ENCODE measurements at places on chromosomes 1 and 21.

- no peak for DNase-seq
These were observed 15.4 kb downstream of the TIE1 start for GRCh38 chr1:43315963-43316737.

GRCh38 chr1:24551960-24552571, 3.8 kb upstream of the NCMAP start:
- DNase-seq = no peak

DNA sequence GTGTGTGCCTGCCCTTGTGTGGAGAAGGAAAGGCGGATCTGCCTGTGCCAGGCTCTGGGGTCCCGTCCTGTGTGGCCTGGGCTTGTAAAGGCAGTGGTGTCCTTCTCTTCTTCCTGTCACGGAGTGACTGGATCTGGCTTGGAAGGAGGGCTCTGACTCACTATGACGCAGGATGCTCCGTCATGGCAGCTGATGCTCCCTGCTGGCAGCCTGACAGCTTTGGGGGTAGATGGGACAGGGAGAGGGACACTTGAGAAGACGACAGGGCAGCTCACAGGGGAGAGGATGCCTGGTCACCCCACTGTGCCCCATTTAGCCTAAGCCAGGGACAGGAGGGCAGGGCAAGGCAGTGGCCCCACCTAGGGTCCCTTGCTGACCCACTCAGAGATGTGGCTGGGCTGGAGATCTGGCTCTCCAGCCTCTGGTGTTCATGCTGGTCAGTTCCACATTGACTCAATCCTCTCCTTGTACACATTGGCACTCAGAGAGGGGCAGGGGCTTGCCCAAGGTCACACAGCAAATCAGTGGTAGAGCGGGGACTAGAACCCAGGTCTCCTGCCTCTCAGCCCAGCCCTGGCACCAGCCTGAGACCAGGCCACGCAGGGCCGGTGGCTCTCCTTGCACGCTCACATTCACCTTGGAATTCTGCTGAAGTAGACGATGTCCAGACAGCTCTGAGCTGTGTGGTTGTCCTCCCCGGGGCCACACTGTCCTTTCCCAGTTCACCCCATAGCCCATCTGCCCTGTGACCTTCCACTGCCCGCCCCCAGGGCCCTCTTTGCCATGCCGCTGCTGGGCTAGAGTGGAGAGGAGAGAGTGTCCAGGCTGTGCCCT, 2.8 kb upstream of the FAM131C start:
- DNase-seq = peak; percentile 80

- DNase-seq = no peak
These were observed 53.4 kb downstream of the MIER1 start for GRCh38 chr1:66978201-66978600.

- DNase-seq = no peak
These were observed at the start of gene ALX3 for GRCh38 chr1:110070671-110071242. Gene ALX3 (minus strand): TSS chr1:110070672. CDS start chr1:110070612, 60 bp downstream.

DNA sequence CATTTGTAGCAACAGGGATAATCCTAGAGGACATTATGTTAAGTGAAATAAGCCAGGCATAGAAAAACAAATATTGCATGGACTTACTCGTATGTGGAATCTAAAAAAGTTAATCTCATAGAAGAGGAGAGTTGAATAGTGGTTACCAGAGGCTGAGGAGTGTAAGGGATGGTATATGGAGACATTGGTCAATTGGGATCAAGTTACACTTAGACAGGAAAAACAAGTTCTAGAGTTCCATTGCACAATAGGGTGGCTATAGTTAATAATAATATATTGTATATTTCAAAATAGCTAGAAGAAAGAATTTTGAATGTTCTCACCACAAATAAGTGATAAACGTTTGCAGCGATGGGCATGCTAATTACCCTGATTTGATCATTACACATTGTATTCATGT, 354.6 kb downstream of the SEC16B start:
- DNase-seq = no peak

GRCh38 chr1:177448036-177448615, 277.4 kb downstream of the BRINP2 start:
- no peak for DNase-seq

DNA sequence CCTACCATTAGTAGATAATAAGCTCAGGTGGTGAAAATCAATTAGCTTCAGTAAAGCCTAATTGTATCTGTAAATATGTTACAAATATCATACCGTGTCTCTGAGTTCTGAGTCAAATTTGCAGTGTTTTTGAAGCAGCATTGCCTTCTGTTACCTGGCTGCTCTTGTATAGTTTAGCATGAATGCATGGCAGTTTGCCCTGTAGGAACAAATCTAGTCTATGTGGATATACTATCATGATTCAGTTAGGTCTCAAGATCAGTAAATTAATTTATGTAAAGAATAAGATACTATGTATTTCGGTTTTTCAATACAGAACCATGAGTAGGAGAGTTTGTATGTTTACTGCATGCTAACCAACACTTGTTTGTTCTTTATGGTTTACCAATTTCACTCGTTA, 240.6 kb upstream of the C1orf105 start:
- no peak for DNase-seq

- no peak for DNase-seq
These were observed 55.5 kb downstream of the SLC66A1 start for GRCh38 chr1:19367584-19368041.

DNA sequence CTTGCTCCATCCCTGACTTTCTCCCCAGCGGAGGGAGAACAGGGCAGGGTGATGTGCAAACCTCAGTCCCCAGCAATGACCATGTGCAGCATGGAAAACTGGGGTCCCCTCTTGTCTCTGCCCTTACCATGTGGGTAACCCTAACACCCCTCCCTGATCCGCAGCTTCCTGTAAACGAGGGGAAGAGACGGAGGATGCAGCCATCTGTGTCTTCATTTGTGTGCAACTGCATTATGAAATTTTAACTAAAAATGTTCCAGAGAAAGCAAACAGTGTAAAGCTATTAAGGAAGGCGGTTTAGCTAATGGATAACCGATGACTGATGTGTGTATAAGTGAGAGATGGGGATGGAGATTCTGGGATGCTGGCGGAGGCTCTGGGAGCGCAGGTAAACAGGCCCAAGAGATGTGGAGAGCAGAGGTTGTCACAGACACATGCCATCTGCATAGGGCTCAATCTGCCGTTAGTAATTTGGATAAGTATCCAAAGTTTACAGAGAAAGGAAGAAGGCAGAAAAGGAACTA, 206.6 kb downstream of the DSCAM start:
- DNase-seq = no peak

DNA sequence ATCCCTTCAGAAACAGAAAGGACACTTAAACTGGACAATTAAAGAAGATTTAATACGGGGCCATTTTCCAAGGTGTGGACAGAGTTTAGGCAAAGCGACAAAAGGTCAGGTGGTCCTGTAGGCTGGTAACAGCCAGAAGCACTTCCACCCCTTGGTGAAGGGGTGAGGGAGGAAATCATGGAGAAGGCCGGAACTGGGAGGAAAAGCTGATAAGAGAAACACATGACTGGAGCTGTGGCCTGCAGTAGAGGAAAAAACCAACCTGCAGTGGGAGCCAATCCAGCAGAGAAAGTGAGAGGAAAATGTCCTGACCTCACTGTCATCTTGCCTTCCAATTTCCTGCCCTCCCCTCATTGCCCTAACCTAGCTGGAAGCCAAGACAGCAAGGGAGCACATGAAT, 249.8 kb downstream of the LMO4 start:
- no peak for DNase-seq

DNA sequence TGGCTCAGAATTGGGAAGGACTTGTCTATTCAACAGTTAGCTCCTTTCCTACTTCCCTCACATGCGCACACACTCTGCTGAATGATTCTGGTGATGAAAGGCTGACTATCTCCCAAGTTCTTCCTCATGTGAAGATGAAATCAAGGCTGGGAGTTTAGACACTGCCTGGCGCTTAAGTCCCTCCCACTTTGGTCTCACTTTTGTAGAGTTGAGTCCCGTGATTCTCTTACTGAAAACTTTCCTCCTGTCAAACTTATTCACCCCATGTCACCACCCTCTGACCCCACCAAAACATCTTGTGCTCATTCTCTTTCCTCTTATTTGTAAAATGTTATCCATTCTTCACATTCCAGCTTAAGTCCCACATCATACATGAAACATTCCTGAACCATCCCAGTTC, 8.4 kb upstream of the MRPS6 start:
- no peak for DNase-seq

- no peak for DNase-seq
These were observed 856 bp downstream of the LHX9 start for GRCh38 chr1:197917805-197918651.

- DNase-seq = no peak
These were observed 34.5 kb downstream of the WNT3A start for GRCh38 chr1:228041316-228041715.

- peak; percentile 72 for DNase-seq
These were observed at the start of gene TRNP1 for GRCh38 chr1:26993237-26994019. Gene TRNP1 (plus strand): TSS chr1:26993692. CDS start chr1:26993787, 95 bp downstream.

DNA sequence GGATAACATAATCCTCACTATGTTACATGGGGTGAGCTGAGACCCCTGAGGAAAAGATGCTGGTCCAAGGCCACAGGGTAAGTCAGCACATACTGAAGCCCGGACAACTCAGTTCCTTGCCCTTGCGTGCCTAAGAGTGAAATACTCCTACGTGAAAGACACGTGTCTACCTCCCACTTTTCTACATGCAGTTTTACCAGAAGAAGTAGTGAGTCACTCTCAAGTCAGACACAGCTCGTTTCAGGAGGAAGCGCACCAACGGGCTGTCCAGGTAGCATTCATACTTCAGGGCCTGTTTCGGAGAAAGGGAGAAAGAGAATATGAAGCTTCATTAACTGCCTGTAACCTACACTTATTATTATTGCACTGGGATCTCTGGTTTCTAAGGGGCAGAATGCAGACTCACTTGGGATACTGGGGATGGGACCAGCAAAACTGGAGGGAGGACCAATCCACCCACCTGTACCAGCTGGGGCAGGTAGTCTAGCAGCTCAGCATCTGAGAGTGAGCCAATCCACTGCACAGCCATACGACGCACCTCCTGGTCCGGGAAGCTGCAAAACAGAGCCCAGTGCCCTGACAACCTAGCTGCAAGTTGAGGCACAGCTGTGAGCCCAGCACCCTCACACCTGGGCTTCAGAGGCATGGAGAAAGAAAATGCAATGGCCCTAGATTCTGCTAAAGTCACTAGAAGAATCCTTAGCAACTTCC, 32.4 kb upstream of the PPP1R15B start:
- DNase-seq = no peak

DNA sequence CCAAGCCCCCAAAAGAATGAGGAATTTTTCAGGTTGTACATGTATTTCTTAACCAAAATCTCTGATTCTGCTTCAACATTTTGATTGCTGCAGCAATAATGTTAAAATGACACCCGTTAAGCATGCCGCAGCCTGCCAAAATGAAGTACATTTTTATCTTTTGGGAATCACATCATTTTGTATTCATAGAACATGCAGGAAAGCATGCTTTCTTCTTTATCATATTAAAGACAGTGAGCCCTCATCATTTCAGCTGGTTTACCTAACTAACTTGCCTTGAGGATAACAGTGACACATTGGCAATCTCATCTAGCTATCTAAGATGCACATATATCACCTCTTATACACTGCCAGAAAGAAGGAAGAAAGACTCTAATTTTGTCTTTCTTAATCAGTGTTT, 299.2 kb downstream of the LTN1 start:
- no peak for DNase-seq

GRCh38 chr1:64171797-64172281, 31.6 kb upstream of the UBE2U start:
- DNase-seq = no peak

GRCh38 chr1:246210756-246211155, 296.3 kb downstream of the SMYD3 start:
- DNase-seq = no peak

GRCh38 chr1:18651713-18652112, 21.1 kb downstream of the PAX7 start:
- no peak for DNase-seq

GRCh38 chr1:237671262-237671661, 219.5 kb downstream of the ZP4 start:
- no peak for DNase-seq

DNA sequence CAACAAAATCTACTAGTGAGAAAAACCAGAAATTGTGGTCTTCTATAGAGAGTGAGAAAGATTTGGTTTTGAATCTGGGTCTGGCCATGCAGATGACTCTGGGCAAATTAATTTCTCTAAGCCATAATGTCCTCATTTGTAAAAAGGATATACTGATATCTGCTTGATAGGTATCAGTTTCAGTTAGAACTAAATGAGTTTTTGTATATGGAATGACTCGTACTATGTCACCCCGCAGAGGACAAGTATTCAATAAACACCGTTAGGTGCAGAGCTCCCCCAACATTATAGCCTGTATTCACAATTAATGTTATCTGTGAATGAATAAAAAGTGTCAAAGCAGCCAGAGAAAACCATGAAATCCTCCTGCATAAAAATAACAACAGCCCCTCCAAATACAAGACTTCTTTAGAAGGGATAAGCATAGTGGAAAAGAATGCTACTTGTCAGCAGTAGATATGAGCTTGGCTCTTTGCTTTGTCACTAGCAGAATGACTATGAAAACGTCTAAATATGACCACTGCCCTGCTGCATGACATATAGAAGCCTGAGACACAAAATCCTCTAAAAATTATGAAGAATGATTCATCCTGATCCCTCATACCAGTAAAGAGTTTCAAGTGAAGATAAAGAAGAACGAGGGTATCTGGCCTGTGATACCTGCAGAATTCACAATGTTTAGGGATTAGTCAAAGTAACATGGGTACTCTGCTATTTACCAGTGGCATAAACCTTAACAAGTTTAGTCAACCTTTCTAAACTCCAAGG, 17.8 kb downstream of the SCAF4 start:
- no peak for DNase-seq

GRCh38 chr1:206761159-206761768, 9.3 kb upstream of the IL19 start:
- no peak for DNase-seq

GRCh38 chr1:236692742-236693141, 6.4 kb downstream of the ACTN2 start:
- no peak for DNase-seq

DNA sequence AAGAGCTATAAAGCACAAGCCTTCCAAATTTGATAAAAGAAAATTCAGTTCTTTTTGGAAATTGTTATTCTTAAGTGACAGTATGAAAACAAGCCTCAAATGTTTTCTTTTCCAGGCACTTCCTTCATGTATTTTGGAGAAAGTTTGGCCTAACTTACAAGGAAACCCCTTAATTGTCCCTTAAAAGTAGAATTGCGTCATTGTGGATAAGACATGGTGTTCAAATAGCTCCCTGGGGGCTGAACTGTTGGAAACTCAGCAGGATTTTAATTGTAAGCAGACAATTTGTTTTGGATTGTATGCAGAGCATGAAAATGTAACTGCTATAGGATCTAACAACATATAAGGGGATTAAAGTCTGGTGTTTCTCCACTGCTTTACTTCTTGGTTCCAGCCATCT, 35.4 kb upstream of the FGGY start:
- DNase-seq = no peak
